Hematopoietic multipotent progenitor cell treated with erythropoietin and hydrocortisone succinate and interleukin-3 and kit ligand, for 8 days (in vitro differentiated cells): ENCODE measurements at places on chromosomes 11 and 22.

GRCh38 chr22:46845296-46846149 is 83.1 kb downstream of the TBC1D22A start:
- DNase-seq: no peak

- DNase-seq: no peak
Observed at GRCh38 chr11:76636826-76637460, 33.6 kb downstream of the LRRC32 start.

GRCh38 chr11:68036141-68036716 is 2.6 kb upstream of the TCIRG1 start:
- no peak for DNase-seq

GRCh38 chr11:44417731-44418455 is 108.0 kb upstream of the ALX4 start:
- DNase-seq: no peak

DNA sequence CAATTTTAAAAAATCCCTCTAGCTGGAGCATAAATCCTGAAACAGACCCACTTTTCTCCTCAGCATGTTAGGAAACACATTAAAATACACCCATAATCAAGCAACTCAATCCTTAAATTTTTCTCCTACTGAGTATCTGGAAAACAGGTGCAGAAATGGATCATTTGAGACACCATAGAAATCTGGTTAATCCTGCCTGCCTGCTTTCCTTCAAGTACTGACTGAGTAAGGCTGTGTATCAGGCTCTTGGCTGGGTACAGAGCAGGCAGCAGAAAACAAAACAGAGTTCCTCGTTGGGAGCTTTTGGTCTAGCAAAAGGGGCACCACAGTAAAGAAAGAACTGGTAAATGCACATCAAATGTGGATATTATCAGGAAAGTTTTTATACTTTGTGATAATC is 1.9 kb downstream of the KCNQ1OT1 start:
- no peak for DNase-seq

DNA sequence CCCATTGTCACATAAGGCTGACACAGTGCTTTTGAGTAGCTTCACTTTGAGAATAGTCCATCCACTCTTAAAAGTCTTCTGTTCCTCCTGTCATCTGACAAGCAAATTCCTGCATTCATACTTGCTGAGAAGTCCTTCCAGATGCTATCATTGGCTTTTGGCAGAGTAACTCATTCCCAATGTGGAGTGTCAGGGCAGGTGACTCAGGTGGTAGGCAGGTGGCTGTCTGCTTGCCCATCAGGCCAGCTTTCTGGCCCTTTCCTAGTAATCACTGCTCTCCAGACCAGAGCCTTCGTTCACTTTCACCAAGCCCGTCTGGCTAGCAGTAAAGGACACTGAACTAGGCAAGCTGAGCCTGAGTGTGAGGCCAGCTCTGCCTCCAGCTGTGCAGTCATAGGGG is 162.5 kb upstream of the CCDC90B start:
- no peak for DNase-seq

DNA sequence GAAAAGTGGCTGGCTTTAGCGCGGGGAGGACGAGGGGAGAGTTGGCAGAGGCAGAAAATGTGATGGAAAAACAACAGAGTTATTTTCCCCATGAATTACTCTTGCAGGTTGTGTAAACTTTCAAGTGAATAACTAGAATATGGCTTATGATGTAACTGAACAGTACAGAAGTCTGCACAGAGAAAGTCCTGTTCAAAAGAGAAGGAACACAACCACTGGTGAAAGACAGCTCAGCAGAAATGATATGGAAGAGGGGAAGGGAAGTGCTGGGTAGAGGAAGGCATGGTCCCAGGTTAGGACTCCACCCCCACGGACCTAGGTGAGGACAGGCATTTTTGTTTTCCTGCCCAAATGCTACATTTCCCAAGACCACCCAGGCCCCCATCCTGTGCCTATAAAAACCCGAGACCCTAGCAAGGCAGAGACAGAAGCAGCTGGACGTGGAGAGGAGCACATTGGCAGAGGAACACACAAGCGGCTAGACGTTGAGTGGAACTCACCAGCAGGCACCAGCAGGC is 77.7 kb downstream of the MAML2 start:
- no peak for DNase-seq

DNA sequence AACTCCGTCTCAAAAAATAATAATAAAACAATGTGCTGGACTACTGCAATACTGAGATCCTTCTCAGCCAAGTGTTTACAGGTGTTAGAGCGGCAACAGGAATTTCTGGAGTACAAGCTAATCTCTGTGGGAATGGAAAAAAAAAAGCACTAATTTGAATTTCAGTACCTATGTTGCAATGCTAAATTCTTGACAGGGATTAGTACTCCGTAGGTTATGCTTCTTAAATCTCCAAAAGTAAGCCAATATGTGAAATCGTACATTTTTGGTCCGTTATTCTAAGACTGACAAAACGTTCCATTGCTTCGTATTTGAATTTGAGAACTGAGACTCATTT is 1.1 kb downstream of the ATL3 start:
- no peak for DNase-seq

- DNase-seq: no peak
Observed at GRCh38 chr11:28966951-28967350, 858.8 kb downstream of the METTL15 start.

GRCh38 chr11:121559606-121560200 is 106.9 kb upstream of the SORL1-AS1 start:
- DNase-seq: no peak

DNA sequence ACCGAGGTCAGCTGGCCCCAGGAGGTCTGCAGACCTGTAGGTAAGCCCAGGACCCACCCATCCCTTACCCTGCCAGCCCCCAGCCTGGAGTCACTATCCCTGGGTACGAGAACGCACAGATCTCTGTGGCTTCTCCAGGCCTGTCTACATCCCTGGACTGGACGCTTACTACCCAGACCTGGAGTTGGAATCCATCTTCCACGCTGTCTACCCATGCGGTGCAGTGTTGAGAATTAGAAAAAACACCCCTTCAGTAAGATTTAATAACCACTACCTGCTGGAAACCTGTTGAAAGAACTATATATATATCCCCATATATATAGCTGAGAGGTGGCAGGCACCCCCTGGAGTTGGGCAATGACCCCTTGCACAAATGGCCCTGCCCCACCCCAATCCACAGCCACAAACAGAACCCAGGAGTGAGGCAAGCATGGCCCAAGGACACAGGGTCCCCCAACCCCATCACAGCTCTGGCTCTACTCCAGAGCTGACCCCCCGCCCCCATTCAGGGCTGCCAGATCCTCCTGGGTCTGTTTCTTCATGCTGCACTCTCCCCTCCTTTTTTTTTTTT is 17.7 kb upstream of the RGL4 start:
- no peak for DNase-seq

GRCh38 chr22:48340727-48341709 is 1486.7 kb downstream of the BRD1 start:
- DNase-seq: no peak

GRCh38 chr11:47177846-47178245 is 1.2 kb upstream of the ARFGAP2 start:
- DNase-seq: no peak

DNA sequence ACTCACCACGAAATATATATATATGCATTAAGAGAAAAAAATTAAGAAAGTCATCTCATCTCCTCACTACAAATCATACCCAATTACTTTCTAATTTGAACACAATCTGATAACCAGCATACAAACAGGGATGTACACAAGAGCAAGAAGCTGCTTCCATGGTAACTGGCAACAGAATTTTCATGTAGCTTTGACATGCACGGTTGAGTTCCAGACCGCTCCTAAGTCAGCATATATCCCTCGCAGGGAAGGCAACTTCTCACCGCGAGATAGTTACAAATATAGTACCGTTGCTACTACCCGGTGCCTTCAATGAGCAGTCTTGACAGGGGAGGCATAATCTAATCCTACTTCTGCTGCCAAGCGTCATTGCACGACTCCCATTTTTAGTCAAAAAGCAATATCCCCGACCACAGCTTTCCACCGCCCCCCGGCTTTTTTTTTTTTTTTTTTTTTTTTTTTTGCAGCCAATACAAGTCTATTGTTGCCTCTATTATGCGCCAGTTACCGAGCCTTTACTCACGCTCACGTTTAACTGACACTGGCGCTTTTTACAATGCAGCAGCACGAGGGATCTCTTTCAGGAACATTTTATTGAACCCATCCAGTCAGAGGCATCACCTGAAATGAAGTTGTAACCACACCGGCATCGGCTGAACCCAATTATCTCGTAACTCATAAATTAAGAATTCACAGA is 2.2 kb downstream of the CADM1 start:
- DNase-seq: no peak

- no peak for DNase-seq
Observed at GRCh38 chr22:48065892-48066291, 1303.4 kb downstream of the TBC1D22A start.

- no peak for DNase-seq
Observed at GRCh38 chr11:35750981-35751663, 88.5 kb downstream of the TRIM44 start.

- no peak for DNase-seq
Observed at GRCh38 chr11:111416231-111416960, 37.3 kb upstream of the POU2AF1 start.

DNA sequence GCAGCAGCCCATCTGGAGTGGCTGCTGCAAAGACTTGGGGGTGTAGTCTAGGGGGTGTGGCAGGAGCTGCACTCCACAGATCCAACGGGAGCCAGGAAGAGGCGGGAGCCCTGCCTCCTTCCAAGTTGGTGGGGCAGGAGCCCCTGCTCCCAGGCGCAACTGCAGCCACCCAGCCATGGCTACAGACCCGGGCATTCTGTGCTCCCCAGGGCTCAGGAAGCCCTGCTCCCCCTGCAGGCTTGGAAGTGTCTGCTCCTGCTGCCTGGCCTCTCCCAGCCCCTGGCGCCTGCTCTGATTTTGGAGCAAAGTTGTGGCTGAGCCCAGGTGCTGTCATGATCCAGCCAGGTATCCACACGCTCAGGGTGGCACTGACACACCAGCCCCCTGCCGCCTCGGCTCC is 58.5 kb downstream of the CCDC34 start:
- DNase-seq: no peak

- no peak for DNase-seq
Observed at GRCh38 chr11:64267207-64267945, 16.0 kb downstream of the PLCB3 start.

DNA sequence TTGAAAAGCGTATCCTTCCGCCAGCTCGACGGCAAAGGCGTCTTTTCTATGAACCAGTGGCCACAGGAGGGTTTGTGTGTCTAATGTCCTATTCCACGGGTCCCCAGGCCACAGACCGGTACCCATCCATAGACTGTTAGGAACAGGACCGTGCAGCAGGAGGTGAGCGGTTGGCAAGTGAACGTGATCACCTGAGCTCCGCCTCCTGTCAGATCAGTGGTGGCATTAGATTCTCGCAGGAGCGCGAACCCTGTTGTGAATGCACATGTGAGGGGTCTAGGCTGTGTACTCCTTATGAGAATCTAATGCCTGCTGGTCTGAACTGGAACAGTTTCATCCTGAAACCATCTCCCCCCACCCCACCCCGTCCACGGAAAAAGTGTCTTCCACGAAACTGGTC is 62.7 kb upstream of the KCNQ1OT1 start:
- DNase-seq: no peak

DNA sequence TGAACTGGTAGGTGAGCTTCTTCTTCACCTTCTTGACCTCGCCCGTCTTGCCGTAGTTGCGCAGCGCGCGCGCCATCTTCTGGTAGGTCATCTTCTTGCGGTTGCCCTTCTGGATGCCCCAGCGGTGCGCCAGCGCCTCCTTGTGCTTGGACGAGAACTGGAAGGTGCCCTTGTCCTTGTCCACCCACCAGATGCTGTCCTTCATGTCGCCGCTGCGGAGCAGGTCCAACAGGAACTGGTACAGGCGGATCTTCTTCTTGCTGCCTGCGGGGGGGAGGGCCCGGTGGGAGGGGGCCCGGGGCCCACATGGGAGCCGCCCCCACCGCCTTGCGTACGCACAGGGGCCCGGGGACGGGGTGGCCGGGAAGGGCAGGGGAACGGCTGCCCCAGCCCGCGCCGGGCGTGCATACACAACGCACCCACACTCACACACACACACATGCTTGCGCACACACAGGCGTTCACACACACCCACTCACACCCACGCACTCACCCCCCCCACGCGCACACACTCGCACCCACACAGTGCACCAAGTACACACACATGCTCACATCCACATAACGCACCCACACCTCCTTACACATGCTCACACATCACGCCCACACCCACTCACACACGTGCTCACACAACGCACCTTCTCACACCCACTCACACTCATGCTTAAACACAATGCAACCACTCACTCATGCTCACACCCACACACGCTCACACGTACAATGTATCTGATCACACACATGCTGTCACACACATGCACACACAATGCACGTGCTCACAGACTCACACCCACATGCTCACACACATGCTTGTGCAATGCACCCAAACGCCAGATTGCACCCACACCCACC is 3.0 kb upstream of the MYBPC3 start:
- peak; percentile 67 for DNase-seq

DNA sequence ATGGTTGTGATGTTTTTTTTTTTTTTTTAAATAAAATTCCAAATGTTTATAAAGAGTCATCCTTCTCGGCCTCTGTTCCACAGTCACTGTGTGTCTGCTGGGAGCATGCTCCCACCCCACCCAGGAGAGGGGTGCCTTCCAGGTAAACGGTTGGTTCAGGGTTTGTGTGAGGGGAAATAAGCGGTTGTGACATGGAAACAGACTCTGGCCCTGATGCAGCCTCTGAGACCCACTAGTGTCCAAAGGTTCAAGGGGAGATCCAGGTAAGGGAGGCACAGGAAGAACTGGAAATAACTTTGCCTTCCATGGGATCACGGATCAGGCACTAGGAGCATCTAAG is 6.0 kb upstream of the GAS2L1 start:
- DNase-seq: no peak

GRCh38 chr11:11839718-11840117 is 2.1 kb upstream of the USP47 start:
- no peak for DNase-seq
